ENCODE measurements at places on chromosomes 12 and 14.

DNA sequence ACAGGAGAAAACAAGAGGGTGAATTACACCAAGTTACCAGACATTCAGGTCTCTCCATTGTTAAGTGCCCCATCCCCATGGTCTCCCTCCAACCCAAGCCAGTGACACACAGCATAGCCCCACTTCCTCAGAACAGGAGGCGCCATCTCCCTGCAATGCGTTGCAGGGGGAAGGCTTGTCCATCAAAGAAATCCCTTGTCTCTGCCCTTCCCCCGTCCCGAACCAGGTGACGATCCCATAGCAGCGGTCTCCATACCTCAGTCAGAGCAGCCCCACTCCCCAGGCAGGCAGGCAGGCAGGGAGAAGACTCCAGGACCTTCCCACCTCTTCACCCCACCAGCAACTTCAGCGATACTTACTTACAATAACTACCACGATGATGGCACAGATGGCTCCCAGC lies 5.9 kb downstream of the VAMP1 start:
- no peak for DNase-seq

DNA sequence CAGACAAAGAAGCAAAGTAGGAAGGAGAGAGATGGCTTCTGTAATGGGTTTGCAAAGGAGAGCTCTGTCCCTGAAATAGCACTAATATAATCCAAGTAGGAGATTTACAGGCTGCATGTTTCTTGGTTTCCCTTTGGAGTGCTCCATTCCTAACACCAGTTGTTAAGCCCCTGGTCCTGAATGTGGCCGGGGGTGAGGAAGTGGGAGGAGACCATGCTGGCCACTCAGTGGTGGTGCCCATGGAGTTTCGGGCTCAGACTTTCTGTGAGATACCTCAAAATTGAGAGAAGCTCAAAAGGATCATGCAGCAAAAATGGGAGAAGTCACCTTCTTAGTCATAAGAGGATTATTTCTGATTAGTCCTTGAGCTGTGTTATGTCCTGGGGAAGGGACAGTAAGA lies 88.5 kb downstream of the DAD1 start:
- DNase-seq, result no peak

- DNase-seq, result no peak
These were observed 31.1 kb downstream of the SYNE3 start for GRCh38 chr14:95485222-95485819.

DNA sequence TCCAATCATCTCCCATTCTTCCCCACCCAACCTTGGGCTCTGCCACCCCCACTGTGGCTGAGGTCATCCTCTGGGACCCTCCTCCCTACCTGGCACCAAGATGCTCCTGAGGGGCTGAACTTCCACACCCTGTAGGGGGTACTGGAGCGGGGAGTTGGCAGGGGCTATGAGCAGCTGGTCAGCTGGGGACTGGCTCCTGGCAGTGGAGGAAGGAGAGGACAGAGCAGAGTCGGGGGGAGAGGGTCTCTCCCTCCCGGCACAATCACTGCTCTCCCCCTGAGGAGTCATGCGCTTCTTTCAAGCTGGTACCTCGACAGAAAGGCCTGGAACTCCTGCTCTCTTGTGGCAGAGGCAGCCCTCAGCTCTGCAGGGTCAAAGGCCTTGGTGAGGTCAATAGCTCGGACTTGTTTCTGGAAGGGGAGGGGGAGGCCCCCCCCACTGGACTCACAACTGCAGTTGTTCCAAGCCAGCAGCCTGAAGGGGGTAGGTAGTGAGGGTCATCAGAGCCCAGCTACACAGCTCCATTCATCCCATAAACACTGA lies 2.0 kb downstream of the B4GALNT1 start:
- no peak for DNase-seq

DNA sequence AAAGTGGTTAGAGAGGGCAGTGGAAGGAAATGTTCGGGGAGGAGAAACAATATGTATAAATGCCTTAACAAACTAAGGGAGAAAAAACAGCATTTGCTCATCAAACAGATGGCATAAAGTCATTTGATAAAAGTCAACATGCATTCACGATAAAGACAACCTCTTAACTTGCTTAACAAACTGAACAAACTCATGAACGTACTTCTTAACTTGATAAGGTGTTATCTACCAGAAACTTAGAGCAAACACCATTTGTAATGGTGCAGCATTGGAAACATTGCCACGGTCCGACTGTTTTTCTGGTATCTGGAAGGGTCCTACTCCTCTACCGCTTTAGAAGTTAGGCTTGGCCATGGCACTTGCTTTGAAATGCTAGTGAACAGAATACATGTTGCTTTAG lies 4.2 kb upstream of the RPS6KL1 start:
- DNase-seq, result no peak
